ENCODE measurements at places on chromosomes 7 and 10.

DNA sequence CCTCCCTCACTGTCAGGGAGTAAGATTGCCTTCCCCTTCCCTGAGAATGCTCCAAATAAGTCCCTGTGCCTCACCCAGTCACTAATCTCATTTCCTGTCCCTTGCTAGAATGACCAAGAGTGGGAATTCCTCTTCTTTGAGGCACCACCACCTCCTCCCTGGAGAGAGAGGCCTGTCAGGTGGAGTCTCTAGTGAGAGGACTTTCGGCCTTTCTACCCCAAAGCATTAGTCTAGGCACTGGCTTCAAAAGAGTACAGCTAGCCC is 145.0 kb downstream of the PTPN20 start:
- no peak for DNase-seq

DNA sequence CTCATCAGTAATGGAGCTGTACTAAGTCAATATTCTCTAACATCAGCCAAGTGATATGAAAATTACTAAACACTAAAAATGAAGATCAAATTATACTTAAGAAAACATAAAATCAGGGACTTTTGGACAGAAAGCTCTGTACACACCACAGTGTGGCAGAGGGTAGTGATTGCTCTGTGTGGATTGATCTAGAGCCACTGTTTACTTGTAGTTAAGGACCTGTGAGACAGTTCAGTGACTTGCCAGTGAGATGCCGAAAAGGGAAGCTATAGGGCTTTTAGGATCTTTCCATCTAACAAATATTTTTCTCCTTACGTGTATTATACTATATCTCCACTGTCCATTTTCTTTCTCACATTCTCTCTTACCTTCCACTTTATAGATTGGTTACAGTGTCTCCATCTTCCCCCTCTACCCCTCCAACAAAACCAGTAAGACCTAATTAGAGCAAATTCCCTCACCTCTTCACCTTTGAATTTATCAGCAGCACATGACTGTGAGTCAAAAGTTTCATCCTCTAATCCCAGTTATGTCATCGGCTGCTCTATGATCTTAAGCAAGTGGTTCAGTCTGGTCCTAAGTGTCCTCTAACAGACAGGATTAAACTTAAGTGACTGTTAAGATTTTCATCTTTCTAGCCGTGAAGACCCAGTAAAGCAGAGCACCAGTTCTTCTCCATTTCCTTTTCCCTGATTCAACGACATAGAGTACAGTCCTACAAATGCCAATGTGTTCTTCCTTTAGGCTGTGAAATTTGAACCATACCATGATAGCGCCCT is 6.9 kb downstream of the PIK3CG start:
- no peak for DNase-seq

DNA sequence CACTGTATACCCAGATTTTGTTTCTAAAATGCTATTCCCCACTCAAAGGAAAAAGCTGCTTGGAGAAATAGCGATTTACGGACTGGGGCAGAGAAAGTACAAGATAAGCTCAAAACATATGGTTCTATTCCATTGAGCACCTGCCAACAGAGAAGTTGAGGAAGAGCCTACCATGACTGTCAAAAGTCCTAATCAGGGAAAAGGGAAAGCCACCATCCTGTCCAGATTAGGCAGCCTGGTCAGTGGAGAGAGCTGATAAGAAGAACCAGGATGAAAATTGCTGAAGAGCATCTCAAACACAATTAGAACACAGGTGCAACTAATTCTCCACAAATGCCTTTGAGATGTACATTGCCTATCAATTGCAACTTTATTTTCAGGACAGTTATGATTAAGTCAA is 104.1 kb downstream of the MYOF start:
- DNase-seq: no peak

DNA sequence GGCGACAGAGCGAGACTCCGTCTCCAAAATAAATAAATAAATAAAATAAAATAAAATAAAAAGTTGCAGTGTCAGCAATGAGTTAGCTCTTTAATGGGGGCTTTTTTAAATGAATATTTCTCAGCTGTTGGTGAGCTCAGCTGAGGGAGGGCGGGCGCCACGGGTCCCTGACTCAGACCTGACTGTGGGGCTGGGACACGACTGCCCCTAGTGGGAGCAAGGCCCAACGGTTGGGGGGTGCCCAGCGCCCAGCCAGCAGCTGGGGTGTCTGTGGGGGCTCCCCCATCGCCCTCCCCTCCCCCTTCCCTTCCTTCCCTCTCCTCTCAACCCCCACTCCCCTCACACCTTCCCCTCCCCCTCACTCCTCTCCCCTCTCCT is 46.6 kb downstream of the PWWP2B start:
- peak; percentile 2 for DNase-seq

DNA sequence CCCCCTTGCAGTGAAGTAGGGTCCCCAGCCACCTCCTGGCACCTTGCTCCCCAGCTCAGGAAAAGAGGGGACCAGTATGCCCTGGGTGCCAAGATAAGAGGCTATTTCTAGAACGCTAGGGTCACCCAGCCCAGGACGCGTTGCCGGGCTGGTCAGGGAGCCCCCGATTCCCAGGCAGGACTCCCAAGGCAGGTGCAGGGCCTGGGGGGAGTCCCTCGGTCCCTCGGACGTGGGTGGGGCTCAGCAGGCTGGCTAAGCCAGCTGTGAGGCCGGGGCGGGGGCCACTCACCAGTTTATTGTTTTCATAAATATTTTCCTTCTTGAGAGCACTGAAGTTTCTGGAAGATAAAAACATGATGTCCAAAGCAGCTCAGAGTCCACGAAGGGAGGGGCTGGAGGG is 9.3 kb downstream of the MICALL2 start:
- DNase-seq: no peak

GRCh38 chr7:21966271-21966670 is 20.6 kb upstream of the CDCA7L start:
- DNase-seq: no peak

GRCh38 chr7:31336202-31337001 is 4.1 kb downstream of the NEUROD6 start:
- DNase-seq: no peak

GRCh38 chr7:22229148-22229547 is 127.8 kb downstream of the RAPGEF5 start:
- no peak for DNase-seq

- no peak for DNase-seq
Observed at GRCh38 chr7:47149208-47149839, 432.6 kb downstream of the TNS3 start.

DNA sequence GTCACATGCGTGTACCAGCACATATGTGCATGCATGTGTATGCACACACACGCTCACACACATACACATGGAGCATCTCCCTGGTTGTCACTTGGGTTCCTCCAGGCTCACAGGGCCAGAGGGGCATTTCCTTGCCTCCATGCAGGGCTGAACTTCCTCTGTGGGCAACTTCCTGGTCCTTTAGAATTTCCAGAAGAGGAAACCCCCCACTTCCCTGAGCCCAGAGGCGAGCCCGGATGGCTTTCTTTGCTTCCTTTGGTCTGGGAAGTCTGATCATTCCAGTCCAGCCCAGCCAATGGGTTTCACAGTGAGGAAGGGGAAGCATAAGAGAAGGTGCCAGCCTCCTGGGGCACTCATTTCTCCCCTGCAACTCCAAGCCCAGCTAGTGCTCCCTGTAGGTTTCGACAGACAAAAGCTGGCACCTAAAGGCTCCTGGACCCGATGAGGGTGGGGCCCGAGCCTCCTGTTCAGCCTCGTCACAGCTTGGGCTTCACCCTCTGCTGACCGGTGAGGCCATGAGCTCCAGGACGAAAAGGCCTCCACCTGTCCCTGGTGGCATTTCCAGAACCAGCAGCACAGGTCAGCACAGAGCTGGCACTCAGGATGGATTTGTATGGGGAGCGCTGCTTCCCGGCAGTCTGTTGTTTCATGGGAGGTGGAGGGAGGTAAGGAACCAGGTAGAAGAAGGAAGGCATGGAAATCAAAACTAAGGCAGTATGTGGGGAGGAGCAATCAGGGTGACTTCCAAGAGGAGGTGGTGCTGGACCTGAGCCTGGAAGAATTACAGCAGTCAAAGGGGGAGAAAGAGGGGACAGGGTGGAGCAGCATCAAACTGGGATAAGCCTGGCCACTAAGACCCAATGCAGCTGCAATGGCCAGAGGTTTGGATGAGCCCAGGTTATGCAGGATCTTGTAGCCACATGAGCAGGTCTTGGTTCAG is 23.7 kb downstream of the BTBD16 start:
- DNase-seq: no peak

GRCh38 chr10:105509517-105509916 is 868.4 kb downstream of the SORCS3 start:
- DNase-seq: no peak

DNA sequence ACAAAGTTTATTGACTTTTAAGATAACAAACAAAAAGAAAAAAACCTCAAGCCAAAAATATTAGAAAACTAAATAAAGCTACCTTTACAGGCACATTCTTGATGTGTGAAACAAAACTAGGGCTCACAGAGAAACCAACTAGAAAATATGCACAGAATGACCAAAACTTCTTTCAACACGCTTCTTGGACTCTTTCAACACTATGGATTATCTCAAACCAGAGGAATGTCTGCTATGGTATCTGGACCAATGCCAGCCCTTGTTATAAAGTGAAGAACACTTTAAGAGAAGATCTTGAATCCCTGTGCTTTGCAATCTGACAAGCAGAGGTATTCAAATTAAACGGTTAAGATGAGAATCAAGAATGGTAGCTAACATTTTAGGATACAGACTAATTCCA is 76.6 kb downstream of the DNAJC1 start:
- DNase-seq: peak; percentile 81

DNA sequence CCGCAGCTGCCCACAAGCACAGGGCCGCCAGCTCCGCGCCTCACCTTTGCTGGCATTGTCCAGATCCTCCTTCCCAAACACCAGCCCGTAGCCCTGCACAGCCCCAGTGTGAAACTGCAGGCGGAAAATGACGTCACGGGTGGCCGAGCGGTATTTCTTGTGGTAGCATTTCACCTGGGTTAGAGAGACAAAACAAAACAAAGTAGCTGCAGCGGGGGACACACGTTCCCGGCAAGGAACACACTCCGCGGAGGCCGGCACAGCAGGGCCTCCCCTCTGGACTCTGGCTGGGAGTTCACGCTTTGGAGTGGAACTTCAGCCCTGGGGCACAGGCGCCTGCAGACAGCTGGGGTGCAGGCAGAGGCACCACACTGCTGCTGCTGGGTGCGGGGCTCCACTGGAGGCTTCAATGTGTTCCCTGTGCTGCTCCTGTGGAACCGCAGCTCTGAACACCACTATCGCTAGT is 181.1 kb downstream of the TNS3 start:
- DNase-seq: no peak

- peak; percentile 28 for DNase-seq
Observed at GRCh38 chr10:25226775-25227682, 52.2 kb downstream of the GPR158 start.

GRCh38 chr10:88499569-88500470 is 83.3 kb downstream of the RNLS start:
- DNase-seq: no peak

DNA sequence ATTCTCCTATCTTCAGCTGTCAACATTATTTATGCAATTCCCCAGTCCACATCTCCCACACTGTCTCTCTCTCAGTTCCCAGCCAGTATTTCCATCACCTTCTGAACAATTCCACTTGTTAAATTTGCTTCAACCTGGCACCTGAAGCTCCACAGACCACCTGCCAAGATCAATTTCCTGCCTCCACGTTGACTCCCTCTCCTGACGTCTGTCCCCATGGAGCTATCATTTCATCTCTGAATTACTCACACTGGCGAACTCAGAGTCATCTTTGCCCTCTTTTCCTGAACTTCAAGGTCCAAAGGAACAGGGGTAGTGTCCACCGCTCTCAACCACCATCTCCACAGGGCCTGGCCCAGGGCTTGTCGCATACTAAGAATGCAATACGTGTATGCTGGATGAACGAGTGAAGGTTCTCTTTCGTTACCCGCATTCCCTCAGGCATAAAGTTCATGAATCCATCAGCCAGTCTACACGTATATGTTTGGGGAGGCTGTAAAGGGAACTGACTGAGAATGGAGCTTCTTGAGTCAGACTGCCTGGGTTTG is 183.3 kb downstream of the JCAD start:
- no peak for DNase-seq

All from SW 1271 (cell line).